ENCODE measurements at places on chromosomes 5 and 9.

DNA sequence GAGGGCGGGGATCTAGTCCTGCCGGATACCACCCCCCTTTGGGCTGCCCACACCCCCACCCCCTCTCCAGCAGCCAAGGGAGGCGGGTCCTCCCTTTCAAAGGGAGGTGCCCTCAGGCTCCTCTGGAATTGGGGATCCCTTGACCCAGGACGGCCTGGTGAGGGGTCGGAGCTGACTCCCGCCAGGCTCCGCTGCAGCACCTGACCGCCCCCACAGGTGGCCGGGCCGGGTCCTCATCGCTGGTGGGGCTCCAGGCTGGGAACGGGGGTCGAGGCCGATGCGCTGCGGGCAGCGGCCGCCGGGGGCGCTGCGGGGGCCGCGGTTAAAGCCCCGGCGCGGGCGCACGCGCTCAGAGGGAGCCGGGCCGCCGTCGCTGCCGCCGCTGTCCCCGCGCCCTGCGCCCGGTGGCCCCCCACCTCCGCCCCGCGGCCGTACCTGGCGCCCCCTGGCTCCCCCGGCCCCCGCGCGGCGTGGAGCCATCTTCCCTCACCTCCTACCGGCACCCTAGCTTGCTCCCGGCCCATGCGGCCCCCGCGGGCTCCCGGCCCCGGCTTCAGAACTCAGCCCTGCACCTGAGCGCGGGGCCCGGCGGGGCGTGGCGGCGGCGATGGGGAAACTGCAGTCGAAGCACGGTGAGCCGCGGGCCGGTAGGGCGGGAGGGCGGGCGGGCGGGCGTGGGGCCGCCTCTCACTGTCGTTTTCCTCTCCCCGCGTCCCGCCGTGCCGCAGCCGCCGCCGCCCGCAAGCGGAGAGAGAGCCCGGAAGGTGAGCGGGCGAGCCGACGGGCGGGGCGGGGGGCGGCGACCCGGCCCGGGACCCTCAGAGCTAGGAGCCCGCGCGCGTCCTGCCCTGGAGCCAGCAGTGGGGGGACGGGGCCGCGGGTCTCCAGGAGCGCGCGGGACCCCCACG, at the start of gene NKD2:
TSS of gene NKD2 (plus strand) at position 352 of the 908 bp plus-strand sequence. CDS start at position 608, 256 bp downstream.
- DNase-seq, result peak; percentile 41

DNA sequence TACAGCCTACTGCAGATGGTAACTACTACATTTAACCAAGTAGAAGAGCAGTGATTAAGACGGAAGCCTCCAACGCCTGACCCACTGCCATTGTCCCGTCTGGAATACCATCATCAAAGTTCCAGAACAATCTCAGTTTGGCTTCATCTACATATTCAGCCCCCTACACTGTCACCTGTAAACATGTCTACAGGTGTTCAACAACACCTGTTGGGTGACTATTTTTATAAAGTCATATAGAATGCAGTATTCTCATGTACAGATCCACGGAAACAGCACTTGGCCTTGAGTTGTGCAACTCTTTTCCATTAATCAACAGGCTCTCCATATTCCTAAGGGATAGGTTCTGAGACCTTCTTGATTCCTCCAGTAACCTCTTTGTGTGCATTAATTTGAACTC, 53.3 kb upstream of the AGXT2 start:
- DNase-seq, result no peak

GRCh38 chr5:164721116-164721515, 1215.7 kb downstream of the MAT2B start:
- no peak for DNase-seq

GRCh38 chr5:95940758-95941682, 20.6 kb downstream of the ELL2 start:
- DNase-seq, result no peak

- no peak for DNase-seq
Measured at GRCh38 chr9:32755730-32756129, 27.6 kb upstream of the TMEM215 start.

- peak; percentile 71 for DNase-seq
Measured at GRCh38 chr5:79133657-79134451, 22.2 kb downstream of the BHMT start.

- DNase-seq, result no peak
Measured at GRCh38 chr9:134252084-134252830, 74.0 kb upstream of the RXRA start.

- DNase-seq, result no peak
Measured at GRCh38 chr5:39452846-39453245, 28.1 kb upstream of the DAB2 start.

DNA sequence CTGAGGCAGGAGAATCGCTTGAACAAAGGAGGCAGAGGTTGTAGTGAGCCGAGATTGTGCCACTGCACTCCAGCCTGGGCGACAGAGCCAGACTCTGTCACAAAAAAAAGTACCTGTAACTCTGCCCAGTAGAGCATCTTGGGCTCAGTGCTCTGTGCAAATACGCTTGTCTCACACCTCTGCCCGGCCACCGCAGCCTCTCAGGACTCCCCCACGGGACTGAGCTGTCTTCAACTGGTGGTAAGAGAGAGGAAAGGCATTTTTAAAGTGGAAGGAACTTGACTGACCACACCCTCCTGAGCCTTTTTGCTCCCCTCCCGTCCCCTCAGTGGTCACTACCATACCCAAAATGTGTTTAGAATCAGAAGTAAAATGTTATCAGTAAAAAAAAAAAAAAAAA, 174.3 kb upstream of the PIK3R1 start:
- DNase-seq, result no peak

DNA sequence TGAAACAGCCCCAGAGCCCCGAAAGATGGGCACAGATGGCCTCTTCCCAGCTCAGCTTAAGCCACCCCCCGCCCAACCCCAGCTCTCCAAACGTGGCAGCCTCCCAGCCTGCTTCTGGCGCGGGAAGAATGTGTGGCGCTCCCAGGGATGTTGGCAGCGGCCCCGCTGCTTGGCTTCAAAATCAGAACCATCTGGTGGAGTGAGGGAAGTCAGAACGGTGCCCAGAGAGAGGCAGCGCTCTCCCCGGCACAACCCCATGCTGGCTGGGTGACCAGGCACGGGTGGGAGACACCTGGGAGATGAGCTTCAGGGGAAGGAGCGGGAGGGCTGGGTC, 72.7 kb upstream of the ORM1 start:
- DNase-seq, result no peak

DNA sequence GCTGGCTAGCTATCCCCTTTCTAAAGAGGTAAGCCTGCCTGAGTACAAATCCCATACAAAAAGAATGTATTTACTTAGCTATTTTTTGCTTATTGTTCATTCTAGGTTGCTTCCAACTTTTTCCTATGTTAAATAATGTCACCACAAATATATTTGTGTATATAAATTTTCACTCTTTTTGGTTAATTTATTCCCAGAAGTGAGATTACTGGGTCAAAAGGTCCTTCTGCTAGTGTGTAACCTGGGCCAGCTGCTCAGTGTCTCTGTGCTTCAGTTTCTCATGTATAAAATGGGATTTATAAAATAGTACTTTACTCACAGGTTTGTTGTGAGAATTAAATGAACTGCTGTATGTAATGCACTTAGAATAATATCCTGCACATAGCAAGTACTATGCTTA, 23.9 kb upstream of the DMRT2 start:
- no peak for DNase-seq

DNA sequence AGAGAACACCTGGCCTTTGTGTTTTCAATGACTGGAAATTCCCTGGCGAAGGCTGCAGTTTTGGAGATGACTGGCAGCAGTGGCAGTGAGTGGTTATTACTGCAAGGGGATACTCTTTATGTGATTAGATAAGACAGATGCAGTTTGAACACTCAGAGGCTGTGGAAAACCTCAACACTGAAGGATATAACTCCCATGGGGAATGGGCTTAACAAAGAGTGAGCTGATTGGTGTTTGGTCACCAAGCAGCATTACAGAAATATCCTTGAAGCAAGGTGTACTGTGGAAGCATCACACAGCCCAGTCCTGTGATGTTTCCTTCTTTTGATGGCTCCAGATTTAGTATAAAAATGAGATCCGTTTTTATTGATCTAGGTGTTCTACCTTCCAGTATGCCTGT, 490.7 kb upstream of the PTPRD start:
- DNase-seq, result no peak

DNA sequence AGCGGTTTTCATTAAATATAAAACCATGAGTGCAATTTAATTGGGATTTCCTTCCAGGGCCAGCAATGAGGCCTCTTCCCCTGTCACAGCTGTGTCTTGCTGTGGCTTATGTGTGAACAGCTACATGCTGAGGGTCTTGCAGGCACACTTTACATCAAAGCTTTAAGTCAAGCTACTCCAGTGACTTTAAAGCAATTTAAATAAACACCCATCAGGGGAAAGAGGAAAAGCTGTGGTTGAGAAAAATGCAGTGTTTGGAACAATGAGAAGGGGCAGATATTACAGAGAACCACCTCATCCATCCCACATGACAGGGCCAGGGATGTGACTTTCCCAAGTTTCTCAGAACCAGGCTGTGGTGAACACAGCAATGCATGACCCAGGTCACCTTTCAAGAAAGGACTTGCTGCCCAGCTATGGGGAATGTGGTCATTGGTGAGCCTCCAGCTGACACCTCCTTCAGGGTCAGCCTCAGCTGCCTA, 115.9 kb upstream of the LPAR1 start:
- no peak for DNase-seq

GRCh38 chr9:16619402-16619801, 251.1 kb downstream of the BNC2 start:
- DNase-seq, result no peak

DNA sequence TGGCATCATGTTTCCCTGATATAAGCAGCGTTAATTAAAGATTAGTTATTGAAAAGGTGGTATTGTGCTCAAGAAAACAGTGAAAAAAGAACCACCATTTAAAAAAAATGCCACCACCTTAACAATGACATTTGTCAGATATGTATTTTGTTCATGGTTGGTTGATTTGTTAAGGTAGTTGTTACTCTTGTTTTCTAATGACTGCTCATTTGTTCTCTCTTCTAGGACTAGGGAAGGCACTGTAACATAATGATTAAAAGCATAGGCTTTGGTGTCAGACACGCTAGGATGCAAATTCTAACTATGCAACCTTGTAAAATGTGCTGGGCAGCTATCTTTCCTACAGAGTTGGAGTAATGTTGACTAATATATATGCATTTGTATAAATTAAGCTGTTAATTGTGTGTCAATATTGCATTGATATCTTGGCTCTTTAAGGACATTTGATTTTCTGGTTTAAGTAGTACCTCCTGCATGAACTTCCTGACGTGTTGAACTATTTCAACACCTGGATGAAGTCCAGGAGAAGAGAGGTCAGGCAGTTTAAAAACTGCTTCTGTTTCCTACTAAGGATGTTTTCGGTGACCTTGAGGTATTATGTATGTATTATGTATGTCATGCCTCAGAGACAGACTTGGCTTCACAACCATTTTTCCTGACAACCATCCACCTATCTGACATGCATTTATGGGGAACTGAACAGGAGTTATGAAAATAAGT, 77.8 kb downstream of the MUSK start:
- DNase-seq, result no peak

DNA sequence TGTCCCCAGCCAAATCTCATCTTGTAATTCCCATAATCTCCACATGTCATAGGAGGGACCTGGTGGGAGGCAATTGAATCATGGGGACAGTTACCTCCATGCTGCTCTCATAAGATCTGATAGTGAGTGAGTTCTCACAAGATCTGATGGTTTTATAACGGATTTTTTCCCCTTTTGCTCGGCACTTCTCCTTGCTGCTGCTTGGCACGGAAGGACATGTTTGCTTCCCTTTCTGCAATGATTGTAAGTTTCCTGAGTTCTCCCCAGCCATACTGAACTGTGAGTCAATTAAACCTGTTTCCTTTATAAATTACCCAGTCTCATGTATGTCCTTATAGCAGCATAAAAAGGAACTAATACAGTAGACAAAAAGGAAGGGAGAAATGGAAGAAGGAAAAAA, 76.7 kb upstream of the CCNG1 start:
- DNase-seq, result no peak

DNA sequence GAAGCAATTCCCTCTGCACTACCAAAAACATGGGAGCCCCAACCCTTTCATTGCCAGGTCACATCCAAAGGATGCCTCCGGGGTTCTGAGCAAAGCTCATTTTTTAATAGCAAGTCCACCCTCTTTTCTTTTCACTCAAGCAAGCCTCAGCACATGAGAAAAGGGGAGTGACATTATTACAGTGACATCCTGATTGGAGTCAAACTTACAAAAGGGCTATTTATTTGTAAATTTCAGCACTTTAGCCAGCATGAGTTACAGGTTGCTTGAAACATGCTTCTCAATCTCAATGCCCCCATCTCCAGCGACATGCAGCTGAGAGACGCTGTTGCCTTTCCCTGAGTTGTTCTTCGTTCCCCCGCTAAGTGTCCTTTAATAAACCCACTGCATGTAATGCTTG, 238.4 kb upstream of the PANK3 start:
- no peak for DNase-seq

DNA sequence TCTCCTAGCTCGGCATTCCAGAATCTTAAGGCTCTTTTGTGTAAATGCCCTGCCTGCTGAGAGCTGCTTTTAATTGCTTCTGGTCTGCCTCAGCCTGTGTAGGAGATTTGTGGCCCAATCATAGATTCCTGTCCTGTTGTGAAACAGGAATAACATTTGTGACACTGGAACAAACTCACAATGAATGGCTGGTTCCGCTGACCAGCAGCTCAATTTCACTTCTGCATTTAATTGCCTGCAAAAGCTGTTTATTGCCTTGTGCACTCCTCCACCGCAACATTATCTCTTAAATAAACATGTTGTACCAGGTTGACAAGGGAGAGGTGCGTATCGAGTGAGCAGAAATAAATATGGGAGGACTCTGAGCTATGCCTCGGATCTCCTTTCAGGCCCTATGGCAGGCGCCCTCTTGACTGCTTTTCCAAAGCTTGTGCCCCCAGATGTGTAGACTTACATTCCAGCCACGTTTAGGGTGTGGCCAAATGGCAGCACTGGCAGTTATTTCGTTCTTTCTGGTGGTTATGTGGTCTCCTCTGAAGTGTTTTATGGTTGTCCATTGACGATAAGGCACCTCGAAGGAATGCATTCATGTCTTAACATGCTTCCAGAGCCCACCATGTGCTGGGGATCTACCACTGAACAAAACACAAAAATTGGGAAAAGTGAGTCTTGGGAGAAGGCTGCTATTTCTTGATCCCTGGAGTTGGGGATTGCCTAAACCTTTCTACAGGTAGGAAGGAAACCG, 58.1 kb downstream of the DMRT1 start:
- no peak for DNase-seq

- DNase-seq, result no peak
Measured at GRCh38 chr5:108818613-108819272, 71.0 kb downstream of the FER start.

DNA sequence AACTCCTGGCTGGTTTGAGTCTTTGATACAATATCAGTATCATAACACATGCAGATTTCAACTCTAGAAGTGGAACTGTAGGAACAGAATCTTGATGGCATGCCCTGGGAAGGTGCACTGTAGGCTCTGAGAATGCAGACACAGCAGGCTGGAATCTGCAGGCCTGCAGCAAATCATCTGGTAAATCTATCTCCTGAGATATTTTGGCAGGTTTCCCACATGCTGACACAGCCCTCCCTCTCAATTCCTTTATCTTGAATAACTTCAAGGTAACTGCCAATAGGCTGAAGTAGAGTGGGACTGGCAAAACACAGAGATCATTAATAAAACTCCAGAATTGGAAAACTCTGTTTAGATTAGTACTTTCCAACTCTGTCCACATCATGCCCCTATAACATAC, 177.8 kb upstream of the PCSK5 start:
- DNase-seq, result no peak
